ENCODE measurements at places on chromosomes 4 and X. TPM values are rescaled to one million over a fixed set of nuclear protein-coding genes. Genes with fewer than 3 reads are reported as not detected.

TADA2B gene
- total RNA-seq, result 12.7 TPM

LRIT3 gene
- 0.33 TPM for total RNA-seq

GRCh38 chr4:150952167-150952845 lies 62.8 kb downstream of the LRBA start:
- DNase-seq, result no peak

- DNase-seq, result no peak
These were observed 1.7 kb upstream of the NDP start for GRCh38 chrX:43974741-43975465.

DNA sequence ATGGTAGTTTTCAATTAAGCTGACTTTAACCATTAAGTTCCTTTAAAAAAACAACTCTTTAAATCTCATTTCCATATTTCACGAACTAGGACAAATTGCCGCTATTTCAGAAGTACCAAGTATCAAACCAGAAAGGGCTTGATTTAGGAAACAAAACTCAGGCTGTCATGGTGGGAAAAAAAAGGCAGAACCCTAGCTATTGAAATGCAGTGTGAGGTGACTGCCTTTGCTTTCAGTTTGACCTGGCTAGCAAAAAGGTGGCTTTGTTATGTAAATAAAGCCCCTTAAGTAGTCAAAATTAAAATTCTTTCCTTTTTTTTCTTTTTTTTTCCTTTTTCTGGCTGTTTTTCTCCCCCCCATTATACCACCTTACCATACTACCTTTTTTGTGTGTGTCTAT lies 40.6 kb upstream of the CYP2U1 start:
- no peak for DNase-seq

DNA sequence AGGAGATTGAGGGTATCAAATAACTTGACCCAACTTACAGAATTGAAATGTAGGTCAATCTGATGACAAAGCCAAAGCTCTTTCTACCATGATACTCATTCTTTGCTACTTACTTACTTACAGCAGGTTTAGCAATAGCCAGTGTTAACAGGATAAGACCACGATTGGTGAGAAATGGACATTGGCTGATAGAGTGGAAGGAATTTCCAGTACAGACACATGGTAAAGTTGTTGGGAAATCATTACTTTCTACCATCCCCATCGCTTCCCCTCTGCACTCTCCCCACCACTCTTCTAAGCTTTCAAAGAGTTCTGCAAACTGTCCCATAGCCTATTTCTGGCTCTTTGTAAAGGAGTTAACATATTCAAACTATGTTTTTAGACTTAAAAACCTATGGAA lies 119.7 kb downstream of the CHRNA9 start:
- no peak for DNase-seq
